ENCODE measurements at places on chromosomes 1 and 21.

- no peak for DNase-seq
Observed at GRCh38 chr1:101175466-101175865, 61.4 kb upstream of the S1PR1 start.

GRCh38 chr1:234589854-234590620, 19.9 kb downstream of the IRF2BP2 start:
- DNase-seq: no peak

GRCh38 chr1:111937147-111937725, 52.2 kb downstream of the KCND3 start:
- no peak for DNase-seq

- no peak for DNase-seq
Observed at GRCh38 chr1:50492142-50492541, 68.9 kb upstream of the DMRTA2 start.

- DNase-seq: no peak
Observed at GRCh38 chr1:52558941-52559340, 6.0 kb upstream of the TUT4 start.

DNA sequence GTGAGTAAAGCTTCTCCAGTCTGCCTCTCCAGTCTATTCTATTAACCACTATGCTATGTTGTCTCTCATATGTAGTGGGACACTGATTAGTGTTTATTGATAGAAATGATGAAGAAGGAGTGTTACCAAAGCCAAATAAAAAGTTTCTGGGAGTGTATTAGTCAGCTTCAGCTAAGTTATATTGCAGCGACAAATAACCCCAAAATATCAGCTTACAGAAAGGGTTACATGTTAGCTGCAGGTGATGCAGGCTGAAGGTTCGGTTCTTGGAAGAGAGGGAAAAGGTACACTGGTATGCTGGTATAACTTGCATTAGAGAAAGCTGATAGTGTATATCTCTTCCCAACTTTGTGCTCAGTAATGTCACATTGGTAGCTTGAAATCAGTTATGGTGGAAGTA, 10.6 kb upstream of the AK2 start:
- no peak for DNase-seq

DNA sequence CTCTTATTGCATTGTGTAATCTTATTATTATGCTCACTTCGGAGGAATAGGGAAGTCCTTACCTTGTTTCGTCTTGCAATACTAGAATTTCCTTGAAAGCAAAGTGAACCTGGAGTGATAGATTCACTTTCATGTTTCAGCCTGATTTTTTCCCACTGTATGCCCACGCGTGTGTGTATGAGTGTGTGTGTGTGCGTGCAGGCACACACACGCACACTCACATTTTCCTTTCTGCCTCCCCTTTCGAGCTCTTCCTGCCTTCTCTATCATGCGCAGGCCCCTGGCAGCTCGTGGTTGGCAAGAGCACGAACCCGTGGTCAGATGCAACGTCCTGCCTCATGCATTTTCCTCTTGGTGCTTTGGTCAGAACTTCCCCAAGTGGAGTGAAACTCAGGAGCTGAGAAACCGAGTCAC, at the start of gene GCSAML:
TSS of gene GCSAML (plus strand) at position 366 of the 414 bp plus-strand sequence. CDS start 58 bp downstream, outside the sequence.
- peak; percentile 44 for DNase-seq
